ENCODE measurements at places on chromosomes 11 and 22. TPM values are rescaled to one million over a fixed set of nuclear protein-coding genes. Genes with fewer than 3 reads are reported as not detected.

The OR5A1 gene
- total RNA-seq: not detected

The MISFA gene
- 1.4 TPM for total RNA-seq

The OLFML1 gene
- total RNA-seq: 13.2 TPM

The FAM181B gene
- total RNA-seq: 0.67 TPM

The CRYBB2 gene
- total RNA-seq: not detected

The PACS1 gene
- 65.1 TPM for total RNA-seq

The SAA2 gene
- total RNA-seq: 57.1 TPM

The PPARA gene
- 27.7 TPM for total RNA-seq

The C11orf42 gene
- total RNA-seq: not detected

The KLHDC7B gene
- total RNA-seq: 0.28 TPM

The TEX12 gene
- 0.95 TPM for total RNA-seq

Measured in posterior vena cava (tissue), 2 donors.